ENCODE measurements at places on chromosomes 12 and 14.

DNA sequence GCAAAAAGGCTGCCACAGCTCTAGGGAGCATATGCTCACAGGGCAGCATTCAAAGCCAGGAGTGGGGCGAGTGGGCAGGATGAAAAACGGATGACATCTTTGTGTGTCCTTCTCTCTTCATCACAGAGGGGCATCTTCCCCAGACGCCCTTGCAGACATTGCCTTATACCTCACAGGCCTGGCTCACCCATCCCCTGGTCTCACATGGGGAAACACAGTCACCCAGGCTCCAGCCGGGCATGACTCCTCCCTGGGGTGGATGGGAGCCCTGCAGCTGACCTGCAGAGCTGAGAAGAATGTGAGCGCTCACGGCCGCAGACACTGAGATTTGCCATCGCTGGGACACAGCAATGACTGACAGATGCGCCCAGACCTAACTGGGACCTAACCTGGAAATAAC lies 7.2 kb upstream of the FBRSL1 start:
- DNase-seq: no peak

DNA sequence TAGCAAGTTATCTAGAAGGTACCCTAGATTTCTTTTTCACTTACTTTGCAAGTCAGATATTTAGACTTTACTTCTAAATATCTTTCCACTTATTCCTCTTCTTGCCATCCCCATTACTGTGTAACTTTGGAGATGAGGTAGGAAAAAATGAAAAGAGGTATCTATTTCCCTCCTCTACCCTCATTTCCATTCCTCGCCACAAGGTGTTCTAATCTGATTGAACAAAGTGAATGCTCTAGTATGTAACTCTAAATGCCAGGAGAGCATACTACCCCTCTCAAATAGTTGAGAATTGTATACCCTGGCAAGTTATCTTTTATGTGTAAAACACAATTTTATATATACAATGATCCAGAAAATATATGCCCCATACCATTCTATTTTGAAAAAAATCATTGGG lies 1.7 kb upstream of the LDHB start:
- no peak for DNase-seq

- no peak for DNase-seq
These were observed 411.2 kb upstream of the TBX3 start for GRCh38 chr12:115095073-115095748.

DNA sequence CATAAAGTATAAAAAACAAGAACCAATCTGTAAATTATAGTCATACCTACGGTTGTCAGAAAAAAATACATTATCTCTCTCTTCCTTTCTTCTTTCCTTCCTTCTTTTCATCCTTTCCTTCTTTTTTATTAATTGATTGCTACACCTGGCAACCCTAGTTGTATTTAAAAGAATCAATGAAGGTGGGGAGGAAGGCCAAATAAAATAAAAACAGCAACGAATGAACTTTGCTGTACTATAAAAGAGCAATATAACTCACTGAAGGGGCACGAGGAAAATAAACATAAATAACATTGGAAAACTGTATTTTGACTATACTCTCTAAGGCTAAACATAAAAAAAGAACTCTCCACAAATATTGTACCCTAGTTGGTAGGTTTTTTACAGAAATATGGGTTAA lies 898.2 kb upstream of the USP15 start:
- DNase-seq: no peak

- DNase-seq: no peak
These were observed 92.5 kb downstream of the STAB2 start for GRCh38 chr12:103679421-103680170.

DNA sequence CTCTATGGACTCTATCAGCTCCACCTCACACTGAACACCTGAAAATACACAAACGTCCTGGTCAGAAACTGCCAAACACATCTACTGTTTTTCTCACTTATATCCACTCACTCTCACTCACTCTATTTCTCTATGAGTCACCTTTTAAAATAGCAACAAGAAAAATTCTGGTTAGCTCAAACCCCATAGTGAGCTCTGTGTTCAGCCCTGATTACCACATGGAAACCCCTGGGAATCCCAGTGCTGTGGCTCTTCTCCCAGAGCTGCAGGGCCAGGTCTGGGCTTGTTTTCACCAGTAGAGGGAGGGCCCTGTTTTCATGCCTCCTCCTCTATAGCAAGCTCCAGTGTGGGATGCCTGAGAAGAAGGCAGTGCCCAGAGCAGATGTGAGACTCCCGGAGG lies 1126.1 kb downstream of the TMEM121 start:
- DNase-seq: no peak

GRCh38 chr14:43042408-43042807 lies 1435.7 kb downstream of the LRFN5 start:
- no peak for DNase-seq

DNA sequence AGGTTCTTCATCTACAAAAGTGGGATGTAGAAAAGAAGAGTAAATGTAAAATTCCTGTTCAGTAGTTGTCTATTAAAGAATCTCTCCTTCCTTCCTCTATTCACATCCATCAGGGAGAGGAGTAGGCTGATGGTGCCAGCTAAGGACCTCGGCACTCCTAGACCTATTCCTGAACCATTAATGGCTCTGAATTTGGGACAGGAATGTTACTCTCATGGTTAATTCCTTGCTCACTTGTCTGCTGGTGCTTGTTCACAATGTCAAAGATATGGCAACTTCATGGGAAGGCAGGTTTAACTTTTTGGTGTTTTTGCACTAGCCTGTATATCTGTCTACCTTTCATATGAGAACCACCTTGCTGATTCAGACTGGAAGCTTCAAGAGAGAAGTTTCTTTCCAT lies 206.6 kb downstream of the DAD1 start:
- DNase-seq: no peak

- DNase-seq: no peak
These were observed 62.1 kb downstream of the SCAF11 start for GRCh38 chr12:45928309-45928708.

- DNase-seq: no peak
These were observed 21.8 kb downstream of the CAPS2 start for GRCh38 chr12:75308279-75308678.

All from effector memory CD4-positive, alpha-beta T cell (primary cell).